Ureter (tissue), 1 donor: ENCODE measurements at places on chromosomes 13 and 19. TPM values are rescaled to one million over a fixed set of nuclear protein-coding genes. Genes with fewer than 3 reads are reported as not detected.

The LGALS14 gene
- not detected for total RNA-seq

DNA sequence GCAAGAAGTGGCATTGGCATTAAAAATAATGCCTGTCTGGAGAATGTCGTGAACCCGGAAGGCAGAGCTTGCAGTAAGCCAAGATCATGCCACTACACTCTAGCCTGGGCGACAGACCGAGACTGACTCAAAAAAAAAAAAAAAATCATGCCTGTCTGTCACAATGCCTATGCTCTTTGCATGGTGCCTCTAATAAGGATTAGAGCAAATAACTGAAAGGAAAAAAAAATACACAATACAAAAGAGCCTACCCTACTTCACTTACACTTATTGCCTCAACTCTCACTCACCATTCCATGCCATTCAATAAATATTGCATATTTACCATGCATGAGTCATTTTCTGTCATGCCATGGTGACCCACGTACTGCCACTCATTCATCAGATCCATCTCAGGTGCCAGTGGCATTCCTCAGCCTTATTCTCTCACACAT lies 49.1 kb downstream of the TBC1D4 start:
- DNase-seq, result no peak

DNA sequence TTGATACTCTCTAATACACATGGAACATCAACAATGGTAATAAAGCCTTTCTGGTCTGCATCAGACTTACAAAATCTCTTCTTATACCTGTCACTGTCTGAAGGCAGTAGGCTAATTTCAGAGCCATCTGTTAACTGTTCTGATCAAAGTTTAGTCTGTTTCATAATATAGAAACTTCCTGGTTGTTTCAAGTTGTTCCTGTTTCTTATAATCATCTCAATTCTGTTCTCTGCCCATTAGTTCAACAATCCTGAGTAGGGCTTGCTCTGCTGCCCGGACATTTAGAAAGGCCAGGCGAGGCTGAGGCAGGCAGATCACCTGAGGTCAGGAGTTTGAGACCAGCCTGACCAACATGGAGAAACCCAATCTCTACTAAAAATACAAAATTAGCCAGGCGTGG lies 5.4 kb upstream of the ZSCAN5A start:
- no peak for DNase-seq

- no peak for DNase-seq
Observed at GRCh38 chr13:40213779-40214178, 452.7 kb downstream of the FOXO1 start.

GRCh38 chr13:43357564-43357963 lies 334.2 kb downstream of the DNAJC15 start:
- no peak for DNase-seq

DNA sequence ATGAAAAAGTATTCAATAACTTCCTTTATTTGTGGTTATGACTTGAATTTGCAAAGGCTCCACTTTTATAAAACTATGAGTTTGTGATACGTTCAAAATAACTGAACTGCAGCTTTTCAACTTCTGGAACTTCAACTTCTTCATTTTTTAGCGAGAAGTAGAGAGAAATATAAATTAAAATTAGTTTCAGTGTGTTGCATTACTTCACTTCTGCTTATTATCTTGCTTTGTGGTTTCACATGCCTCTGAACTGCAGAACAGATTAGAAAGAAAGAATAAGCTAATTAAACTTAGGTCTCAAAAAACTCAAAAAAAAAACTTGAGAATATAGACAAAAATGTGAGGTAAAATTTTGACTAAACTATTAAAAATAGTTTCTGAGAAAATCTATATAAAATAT lies 1073.4 kb downstream of the PCDH17 start:
- no peak for DNase-seq

DNA sequence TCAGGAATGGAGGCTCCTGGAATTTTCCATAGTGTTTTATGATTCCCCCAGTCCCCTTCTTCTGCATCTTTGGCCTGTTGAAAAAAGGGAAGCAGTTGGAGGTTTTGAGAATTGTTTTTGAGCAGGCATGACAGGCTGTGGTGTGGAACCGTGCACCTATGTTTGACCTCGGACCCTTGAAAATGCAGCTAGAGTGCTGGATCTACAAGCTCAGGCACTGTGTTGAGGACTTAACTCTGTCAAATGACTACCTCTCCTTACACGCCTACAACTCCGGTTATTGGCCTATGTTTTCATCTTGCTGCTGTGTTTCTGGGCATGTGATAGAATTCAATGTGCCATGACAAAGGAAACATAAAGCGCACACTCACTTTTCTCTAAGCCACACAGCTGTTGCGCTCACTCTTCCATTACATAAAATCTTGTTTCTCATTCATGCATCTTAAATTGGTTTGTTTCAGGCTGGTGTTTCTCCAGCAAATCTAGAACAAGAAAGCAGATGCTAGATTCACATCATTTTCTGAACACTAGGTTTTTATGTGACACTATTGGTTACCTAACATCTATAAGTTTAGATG lies 616.6 kb downstream of the FGF9 start:
- no peak for DNase-seq

GRCh38 chr13:23950736-23951510 lies 53.6 kb upstream of the C1QTNF9B start:
- no peak for DNase-seq

DNA sequence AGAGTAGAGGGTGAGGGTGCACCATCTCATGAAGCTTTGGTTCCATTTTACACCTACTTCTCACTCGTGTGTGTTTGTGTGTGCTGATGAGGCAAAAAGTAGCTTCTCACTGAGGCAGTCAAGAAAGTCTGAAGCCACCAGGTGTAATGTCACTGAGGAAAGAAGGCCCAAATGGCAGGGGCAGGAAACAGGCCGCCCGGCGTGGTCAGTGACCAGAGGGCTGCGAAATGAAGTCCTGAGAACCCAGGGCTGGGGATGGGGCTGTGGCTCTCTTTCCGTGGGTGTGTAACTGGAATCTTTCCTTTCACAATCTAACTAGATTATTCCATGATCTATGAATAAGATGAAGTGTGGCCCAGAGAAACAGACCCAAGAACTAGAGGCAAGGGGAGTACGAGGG lies 25.5 kb upstream of the TFDP1 start:
- DNase-seq, result no peak

- DNase-seq, result peak; percentile 86
Observed at GRCh38 chr19:35040826-35041547, 534 bp upstream of the HPN start.
